ENCODE measurements at places on chromosomes 4 and X.

- no peak for DNase-seq
These were observed 22.9 kb upstream of the PDLIM5 start for GRCh38 chr4:94428884-94429283.

- no peak for DNase-seq
These were observed 17.2 kb downstream of the DHRSX start for GRCh38 chrX:2483398-2484060.

DNA sequence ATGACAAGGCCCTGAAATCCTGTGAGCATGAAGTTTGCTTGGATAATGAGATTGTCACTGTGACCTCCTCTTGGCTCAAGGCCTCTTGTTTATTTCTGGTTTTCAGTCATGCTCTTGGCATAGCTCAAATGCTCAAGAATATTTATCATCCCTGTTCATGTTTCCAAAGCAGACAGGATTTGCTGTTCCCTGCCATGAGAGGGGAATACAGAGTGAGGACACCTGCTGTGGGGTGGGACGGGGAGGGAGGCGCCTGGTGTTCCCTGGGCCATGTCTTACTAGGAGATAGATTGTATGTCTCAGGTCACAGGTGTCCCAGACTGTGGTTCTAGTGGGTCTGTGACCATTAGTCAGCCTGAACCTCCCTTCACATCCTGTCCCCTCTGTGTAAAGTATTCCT, 34.9 kb upstream of the SH3RF1 start:
- no peak for DNase-seq

- no peak for DNase-seq
These were observed 49.3 kb upstream of the HMX1 start for GRCh38 chr4:8920969-8921368.

DNA sequence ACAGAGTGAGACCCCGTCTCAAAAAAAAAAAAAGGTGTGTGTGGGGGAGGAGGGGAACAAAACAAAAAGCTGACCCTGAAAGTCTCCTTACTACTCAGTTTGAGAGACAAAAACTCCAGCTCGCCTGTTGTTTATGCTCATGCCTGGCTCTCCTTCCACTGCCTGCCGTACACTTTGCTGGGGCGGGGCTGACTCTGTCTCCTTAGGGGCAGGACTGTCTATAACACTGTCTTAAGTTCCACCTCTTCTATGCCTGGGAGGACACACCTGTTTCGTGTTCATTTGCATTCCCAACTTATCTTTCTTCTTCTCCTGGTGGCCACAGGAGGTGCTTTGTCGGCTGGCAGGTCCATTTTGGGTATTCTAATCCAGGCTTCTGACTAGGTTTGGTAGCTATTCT, 81.4 kb downstream of the MTNR1A start:
- no peak for DNase-seq

DNA sequence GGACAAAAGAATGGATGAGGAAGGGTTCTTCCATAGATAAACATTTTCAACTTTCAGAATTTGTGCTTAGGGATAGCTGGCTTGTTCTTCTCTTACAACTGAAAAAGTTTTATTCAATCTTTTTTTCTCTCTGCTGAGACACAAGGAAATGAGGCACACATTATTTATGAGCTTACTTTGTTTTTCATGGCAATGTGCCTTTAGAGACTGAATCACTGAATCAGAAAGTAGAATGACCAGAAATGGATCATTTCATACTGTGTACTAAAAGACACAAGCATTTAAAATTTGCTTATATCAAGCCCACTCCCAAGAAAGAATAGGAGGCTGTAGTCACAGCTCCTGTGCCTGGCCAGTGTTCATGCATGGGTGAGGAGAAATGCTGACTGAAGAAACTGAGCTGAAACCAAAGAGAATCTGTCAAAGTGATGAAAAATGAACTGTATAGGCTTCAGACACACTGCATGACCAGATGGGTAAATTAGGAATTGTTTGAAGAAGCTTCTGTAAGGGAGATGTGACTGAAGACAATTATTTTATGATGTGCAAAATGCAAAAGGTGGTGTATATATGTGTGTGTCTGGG, 413.8 kb downstream of the RAPGEF2 start:
- DNase-seq, result no peak

DNA sequence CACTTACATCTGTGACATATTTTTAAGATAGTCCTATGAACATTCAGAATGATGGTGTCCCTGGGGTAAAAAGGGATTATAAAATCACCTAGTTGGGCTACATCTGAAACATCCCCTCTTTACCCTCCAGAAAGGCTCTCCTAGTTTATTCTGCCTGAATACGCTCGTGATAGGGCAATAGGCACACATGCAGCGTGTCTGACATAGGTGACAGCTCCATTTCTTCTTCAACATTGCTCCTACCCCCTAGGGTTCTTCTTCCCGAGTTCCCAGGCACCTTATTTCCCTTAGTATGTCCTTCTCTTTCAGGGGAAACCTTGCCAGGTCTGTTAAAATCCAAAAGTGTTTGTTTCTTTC, 27.1 kb upstream of the CFAP299 start:
- no peak for DNase-seq

DNA sequence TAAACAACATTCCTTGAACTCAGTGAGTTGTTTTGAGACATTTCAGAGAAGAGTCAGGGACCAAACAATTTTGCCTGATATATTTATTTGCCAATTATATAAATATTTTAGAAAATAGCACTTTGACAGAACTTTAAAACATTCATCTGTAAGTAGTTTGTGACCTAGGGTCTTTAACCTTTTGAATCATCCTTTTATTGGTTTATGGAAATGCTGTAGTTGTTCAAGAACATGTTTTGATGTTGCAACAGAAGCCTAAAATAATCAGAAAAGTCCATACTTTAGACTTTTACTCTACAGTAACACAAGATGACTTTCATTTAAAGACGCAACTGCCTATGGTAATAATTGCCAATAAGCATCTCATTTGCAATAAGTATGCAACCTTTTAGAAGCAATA, 43.0 kb downstream of the CXCL1 start:
- DNase-seq, result no peak

DNA sequence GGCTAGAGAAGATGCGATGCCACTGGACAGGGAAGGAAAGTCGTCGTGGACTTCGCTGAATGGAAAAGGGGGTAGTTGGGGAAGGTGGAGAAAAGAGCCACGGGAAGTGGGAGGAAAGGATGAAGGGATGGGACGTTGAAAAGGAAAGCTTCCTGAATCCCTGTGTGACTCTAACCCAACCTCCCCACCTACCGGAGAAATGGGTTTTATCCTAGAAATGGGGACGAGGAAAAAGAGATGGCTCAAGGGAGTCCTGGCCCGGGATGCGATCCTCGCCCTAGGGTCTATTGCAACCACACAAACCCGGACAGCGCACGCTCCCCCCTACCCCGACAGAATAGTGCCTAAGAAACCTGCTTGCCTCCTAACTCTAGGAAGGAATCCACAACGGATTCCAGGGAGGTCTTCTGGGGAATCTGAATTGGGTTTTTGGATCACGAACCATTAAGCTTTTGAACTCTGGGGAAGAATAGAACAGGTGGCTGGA, 738 bp upstream of the TSPAN5 start:
- DNase-seq, result no peak

DNA sequence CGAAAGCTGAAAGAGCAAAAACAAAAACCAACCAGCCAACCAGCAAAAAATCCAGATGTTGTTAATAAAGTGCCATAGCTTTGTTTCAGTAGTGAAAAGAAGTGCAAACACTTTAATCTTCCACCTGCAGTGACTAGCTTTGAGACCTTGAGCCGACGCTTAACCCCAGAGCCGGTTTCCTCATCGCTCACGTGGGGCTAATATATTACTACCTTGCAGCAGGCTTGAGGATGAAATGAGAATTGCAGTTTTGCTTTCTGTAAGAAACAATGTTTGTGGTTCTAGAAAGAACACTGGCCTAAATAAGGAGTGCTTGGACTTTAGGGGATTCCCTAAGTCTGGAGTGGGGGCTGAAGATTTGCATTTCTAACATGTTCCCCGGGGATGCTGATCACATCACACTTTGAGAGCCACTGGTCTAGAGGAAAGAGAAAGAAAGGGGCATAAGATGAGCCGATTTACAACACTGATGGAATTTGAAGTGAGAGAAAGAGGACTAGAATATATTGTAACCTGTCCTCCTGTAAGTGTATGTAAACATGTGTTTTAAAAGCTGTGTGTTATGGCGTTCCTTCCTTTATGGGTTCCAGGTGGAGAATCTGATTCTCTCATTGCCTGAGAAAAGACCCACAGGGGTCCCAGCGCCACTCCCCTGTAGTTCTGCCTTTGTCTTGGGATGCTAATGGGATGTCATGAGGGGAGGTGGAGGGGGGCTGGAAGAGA, 1.4 kb downstream of the FGF2 start:
- peak; percentile 60 for DNase-seq

DNA sequence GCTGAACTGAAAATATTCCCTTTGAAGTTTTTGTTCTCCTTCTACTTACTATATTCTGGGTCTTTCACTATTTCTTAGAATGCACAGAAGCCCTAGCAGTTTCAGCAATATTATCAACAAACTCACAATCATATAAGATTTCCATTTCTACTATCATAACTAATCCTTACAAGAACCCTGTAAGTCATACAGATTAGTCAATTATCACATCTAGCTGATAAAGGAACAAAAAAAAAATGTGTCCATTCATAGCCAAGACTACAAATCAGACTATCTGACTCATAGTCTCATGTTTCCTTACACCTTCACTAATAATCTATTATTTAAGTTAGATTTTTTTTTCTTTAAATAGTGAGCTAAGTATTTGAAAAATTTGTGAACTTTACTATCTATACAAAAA, 72.5 kb downstream of the LRBA start:
- no peak for DNase-seq

DNA sequence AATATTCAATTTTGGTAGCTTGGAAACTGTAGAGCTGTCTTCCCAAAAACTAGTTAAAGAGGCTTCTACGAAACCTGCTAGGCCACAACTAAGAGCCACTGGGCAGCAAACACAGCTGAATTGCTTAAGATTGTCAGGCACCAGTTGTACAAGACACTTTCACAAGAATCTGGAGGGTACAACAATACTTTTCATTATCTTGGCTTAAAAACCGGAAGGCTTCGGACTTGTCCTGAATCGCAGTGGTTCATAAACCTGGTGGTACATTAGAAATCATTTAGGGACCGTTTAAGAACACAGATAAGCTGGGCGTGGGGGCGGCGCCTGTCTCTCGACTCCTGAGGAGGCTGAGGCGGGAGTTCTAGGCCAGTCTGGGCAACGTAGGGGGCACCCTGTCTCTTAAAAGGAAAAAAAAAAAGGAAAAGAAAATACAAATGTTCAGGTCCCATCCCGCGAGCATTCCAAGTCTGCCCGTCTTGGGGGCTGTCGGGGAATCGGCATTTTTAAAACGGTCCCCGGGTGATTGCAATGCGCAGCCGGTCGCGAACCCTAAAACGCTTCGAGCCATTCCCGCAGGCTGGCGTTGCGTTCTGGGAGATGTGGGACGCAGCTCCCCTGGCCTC, 763 bp downstream of the PYURF start:
- peak; percentile 45 for DNase-seq

- no peak for DNase-seq
These were observed 50.3 kb upstream of the ARHGEF9 start for GRCh38 chrX:63835361-63835760.

GRCh38 chrX:110310896-110311295, 7.0 kb downstream of the AMMECR1 start:
- DNase-seq, result no peak
